ENCODE measurements at places on chromosomes 5 and 9.

DNA sequence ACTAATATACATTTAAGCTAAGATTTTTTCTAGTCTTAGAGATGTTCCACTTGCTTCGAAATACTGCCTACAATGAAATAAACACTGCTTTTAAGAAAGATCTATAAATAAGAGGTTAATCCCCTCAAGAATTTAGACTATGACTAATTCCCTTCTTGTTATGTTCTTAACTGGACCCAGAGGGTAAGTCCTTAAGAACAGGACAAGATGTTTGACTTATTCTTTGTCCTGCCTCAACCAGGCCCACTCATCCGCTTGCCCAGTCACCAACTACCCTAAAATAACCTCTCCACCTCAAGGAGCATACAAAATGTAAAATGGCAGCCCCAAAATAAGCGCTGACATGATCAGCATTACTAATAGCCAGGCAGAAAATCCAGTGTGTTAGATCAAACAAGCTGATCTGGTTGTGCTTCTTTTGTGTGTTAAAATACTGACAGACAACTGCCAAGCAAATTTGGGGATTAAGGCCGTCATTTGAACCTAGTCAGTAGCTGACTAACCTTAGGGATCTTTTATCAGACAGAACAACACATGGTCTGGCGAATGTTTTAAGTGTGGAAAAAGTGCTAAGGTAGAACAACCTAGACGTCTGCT is 93.7 kb upstream of the SMC5 start:
- DNase-seq = no peak

GRCh38 chr5:19615661-19616060 is 372.3 kb downstream of the CDH18 start:
- no peak for DNase-seq

DNA sequence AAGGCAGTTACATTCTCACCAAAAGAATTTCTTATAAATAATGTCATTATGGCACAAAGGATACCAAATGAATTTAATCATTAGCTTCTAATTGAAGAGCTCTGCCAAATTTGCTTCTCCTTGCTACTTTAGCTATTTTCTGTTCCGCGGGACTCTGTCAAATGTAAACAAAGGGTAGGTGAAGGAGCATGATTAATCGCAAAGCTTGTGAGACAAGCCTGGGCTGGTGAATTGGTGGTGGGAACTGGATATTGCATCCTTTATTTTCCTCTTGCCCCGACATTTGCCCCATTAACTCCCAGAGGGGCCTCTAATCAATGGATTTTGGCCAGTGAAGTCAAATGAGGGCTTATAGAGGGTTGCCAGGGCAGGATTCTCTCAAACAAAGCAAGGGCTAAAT is 234.2 kb upstream of the RFX3 start:
- DNase-seq = peak; percentile 56

- no peak for DNase-seq
Measured at GRCh38 chr5:90853750-90854149, 295.2 kb downstream of the ADGRV1 start.

DNA sequence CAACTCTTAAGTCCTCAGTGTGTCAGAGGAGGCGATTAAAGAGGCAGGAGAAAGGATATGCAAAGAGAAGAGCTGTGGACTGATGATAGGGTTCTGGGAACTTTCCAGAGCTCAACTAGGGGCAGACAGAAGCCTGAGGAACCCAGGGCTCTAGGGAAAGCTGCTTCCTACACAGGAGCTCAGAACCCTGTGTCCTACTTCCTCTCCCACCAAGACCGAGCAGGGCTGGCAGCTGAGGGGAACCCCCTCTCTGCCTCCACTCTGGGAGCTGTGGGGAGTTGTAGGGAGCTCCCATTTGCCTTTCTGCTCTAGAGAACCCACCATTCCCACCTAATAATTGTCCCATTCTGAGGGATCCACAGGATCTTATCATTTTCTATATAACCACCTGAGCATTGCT is 674.3 kb downstream of the ACTL7B start:
- no peak for DNase-seq
